ENCODE measurements at places on chromosomes 2 and 18. TPM values are rescaled to one million over a fixed set of nuclear protein-coding genes. Genes with fewer than 3 reads are reported as not detected.

DNA sequence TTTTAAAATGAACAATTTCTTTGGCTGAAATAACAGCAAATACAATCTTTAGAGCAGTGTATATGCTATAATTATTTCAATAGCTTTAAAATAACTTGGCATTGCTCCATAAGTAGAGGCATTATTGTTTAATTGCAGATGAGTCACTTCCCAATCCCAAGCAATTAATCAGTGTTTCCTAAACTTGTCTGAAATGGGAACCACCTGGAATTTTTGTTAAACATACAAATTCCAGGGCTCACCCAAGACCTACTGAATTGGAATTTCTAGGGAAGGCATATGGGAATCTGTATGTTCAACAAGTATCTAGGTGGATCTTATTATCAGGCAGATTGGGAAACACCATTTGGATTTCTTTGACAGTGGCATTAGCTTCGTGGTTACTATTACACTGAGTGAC is 27.1 kb upstream of the FMNL2 start:
- DNase-seq, result no peak

DNA sequence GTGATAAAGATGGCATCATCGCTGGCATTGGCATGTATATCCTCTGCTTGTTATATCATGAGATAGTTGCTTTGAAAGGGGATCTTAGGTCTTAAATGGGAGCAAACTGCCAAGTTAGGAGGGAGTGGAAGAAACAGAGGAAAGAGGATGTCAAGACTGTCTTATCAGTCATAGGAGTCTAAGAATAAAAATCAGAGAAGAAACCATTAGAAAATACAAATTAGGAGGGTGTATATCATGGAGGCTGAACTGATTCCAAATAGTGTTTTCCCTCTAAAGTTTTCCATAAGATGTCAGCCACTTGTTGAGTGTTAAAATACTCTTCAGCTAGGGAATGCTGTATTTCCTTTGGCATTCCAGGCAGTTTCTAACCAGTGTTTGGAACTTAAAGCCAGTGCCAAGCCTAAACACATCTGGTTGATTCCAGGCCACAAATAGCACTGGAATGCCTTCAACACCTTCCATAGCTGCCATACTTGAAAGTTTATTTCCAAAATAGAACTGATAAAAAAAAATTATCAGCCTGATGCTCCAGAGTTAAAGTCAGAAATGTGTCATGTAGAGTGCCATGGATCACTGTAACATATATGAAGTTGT is 129.4 kb downstream of the ZEB2 start:
- DNase-seq, result no peak

Gene LIPG
- total RNA-seq, result 0.24 TPM

DNA sequence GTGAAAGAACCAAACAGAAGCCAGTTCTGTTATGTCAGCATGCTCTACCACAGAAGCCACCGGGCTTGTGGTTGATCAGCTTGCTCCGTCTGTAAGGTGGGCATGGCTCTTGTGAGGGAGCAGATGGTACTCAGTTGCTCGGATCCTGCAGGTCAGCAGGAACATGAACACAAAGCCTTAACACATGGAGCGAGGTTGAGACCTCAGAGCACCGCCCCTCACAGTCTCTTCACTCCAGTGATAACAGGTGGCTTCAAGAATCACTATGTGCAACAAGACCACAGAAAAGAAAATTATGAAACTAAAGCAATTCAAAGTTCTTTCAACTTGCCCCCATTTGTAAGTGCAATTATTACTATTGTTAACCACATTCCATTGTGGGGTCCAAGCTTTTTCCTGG is 72.1 kb downstream of the OSBPL6 start:
- no peak for DNase-seq

Gene MYO5B
- 0.25 TPM for total RNA-seq

DNA sequence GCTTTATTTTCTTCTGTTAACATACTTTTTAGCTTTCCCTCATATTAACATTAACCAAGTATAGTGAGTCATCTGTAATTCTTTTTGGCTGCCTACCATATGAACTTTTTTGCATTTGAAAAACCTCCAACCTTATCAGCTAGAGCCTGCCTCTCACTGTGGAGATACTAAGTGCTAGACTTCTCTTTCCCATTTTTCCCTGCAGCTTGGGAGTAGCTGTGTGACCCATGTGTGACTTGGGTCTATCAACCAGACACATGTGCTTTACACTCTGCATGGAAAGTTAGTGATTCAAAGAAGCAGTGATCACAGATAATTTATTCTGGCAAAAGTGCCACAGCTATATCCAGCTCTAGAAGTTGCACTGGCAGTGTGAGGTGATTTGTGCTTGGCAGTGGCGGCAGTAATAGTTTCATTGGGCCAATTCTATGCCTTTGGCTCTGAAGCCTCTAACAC is 36.3 kb downstream of the PREPL start:
- no peak for DNase-seq

Gene GPAT2
- total RNA-seq, result 3.3 TPM

GRCh38 chr2:189144700-189145211 is 34.8 kb downstream of the COL5A2 start:
- no peak for DNase-seq

DNA sequence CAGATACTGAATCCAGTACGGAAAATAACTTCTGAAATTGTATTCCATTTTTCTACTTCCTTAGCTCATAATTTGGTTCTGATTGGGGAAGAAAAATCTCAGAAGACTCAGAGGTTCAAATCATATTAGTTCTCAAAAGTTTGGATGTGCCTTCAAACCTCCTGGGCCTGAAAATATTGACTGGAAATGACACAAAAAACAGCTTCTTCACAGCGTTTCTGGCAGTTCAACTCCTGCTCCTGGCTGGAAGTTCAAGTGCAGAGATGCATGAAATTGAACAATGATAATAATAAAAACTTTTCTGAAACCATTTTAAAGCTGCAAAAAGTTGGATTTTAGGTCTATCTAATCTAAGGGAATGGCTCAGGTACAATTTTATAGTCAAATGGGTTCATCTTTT is 1459.9 kb upstream of the CELF4 start:
- DNase-seq, result no peak

Gene DRC1
- not detected for total RNA-seq

GRCh38 chr2:130850788-130851623 is 14.3 kb downstream of the ARHGEF4 start:
- no peak for DNase-seq

GRCh38 chr2:76330865-76331264 is 620.1 kb upstream of the GCFC2 start:
- DNase-seq, result no peak

Gene B4GALT6
- total RNA-seq, result 3.9 TPM

DNA sequence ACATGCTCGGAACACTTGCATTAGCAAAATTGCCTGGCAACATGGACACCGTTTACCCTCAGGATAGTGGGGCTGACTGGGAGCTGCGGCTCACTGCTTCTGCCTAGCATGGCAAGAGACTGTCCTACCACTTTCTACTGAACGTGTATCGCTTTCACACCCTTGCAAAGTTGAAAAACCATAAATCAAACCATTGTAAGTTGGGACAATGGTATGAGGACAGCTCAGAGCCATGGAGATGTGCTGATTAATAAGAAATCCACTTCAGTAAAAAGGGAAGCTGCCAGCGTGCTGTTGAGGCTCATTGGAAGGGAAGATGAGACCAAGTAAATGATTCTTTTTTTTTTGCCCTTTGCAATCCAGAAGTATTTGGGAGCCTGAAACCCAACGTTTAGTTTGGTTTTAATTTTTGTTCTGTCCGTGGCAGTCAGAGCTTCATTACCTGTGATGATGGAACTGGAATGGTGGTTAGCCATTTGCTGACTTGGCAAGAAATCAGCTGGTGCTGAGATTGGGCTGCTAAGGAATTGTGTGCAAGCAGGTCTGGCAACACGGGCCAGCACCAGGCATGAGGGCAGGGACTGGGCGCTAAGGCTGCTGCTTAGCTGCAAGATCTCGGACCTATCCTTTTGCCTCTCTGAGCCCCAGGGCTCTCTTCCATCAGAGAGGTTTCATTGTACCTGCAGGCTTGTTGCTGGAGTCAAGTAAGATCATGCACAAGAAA is 75.5 kb upstream of the HS6ST1 start:
- DNase-seq, result no peak

GRCh38 chr2:229431327-229431954 is 160.4 kb upstream of the PID1 start:
- no peak for DNase-seq

DNA sequence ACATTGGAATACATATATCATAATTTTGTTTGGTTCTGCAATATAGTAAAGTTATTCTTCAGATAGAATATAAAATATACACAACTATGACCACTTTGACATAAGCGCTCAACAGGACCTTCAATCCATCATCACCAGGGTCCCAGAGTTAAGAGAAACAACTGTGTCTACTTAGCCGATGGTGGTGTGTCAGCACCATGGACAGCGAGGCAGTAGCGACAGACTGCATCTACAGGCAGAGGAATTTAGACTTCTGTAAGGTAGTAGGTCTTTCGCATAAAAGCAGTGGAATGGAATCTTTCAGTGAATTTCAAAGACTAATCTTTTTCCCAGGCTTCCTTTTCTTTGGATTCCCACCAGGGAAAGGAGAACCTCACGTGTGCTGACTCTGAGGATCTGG is 20.5 kb upstream of the LRPPRC start:
- DNase-seq, result peak; percentile 30

Gene TEKT4
- total RNA-seq, result 0.30 TPM

DNA sequence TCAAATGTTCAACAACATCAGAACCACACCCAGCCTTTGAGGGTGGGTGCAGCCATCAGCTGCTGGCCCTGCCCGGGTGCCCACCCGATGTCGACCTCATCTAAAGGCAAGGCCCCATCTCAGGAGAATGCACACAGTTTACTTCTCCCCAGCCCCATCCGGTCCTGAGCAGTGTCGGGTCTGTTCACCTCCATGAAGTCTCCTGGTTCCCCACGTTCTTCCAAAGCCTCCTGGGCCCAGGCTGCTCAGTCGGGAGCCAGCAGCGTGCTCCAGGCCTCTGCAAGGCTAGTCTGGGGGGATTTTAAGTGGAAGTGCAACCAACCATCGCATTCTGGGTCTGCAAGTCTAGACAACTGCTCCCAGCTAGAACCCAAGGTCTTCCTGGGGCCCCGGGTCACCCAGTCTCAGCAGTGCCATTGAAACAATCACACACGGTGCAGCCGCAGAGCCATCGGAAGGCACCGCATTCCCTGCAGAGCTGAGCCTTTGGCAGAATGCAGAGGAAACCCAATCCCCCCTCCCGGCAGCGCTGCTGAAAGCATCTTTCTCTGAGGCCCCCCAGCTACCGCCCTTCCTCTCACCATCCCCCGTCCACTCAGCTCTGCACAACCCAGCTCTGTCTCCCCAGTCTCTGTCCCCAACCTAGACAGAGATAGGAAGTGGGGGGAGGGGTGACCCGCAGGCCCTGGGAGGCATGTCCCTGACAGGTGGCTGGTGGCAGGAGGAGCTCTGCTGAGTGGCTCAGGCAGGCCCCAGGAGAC is 8.5 kb downstream of the ESPNL start:
- peak; percentile 27 for DNase-seq

DNA sequence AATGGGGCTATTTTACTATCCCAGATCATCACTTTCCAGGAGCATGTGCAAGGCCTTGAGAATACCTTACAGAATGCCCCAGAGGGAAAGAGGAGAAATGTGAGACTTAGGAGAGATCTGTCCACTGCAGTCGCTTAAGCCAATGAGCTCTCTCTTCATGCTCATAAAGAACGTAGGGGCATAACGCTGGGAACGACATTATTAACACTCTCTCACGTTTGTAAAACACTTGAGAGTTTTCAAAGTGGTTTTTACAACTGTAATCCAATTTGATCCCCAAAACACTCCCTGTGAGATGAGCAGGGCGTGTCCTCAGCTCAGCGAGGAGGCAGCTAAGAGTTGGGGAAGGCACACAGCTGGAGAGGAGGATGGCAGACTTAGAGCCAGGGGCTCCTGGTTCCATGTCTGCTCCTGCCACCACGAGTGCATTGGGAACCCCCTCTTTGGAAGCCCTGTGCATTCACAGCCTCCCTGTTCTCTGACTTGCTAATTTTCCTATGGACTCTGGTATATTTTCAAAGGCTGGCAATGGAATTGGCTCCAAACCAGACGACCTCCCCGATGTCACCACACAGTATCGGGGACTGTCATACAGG is 97.4 kb downstream of the PLB1 start:
- DNase-seq, result no peak

Gene KIF5C
- 5.7 TPM for total RNA-seq

- peak; percentile 60 for DNase-seq
Observed at GRCh38 chr18:36314098-36314497, 16.6 kb downstream of the FHOD3 start.

Gene POTEI
- 0.60 TPM for total RNA-seq

Gene PROKR1
- not detected for total RNA-seq

- no peak for DNase-seq
Observed at GRCh38 chr2:70558195-70558808, 4.7 kb upstream of the TGFA start.

GRCh38 chr2:52536929-52537460 is 1230.6 kb upstream of the CHAC2 start:
- DNase-seq, result no peak

Gene ZSWIM2
- total RNA-seq, result not detected

DNA sequence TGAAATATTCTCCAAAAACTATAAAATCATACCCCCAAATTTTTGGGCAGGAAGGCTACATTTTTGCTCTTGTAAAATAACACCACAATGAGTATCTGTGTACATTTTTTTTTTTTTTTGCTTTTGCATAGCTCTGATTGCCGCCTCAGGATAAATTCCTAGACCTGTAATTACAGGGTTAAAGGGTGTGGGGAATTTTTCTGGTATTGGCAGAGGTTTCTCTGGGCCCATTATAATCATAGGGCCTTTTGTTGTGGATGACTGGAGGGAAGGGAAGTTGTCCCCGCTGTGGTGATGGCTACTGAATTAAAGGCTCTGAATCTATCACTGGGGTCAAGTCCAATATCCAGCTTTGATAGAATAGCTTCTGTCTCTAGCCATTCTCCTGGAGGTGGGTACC is 26.6 kb downstream of the CCDC195 start:
- DNase-seq, result no peak

Gene HJURP
- not detected for total RNA-seq

Gene DTNA
- 14.4 TPM for total RNA-seq

- DNase-seq, result peak; percentile 59
Observed at GRCh38 chr2:10297959-10298531, 4.7 kb upstream of the HPCAL1 start.

DNA sequence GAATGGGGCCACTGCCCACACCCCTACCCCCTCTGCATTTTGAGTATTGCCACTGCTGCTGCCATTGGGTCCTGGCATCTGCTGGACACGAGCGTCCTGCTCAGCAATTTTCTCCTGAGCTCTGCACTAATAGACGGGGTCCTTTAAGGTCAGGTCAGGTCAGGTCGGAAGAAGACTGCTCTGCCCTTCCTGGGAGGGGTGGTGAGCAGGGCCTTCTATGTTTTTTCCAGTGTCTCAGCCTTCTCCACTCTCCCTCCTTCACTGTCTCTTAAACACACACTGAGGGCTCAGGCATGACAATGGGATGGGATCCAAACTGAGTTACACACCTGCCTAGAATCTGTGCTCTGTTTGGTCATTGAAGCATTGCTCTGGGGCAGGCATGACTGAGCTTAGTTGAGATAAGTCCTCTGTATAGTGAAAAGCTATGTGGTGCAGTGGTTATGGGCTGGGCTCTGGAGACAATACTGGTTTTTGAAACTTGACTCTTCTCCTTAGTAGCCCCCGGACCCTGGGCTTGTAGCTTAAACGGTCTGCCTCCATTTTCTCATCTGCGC is 10.6 kb downstream of the MYO1B start:
- no peak for DNase-seq
